ENCODE measurements at places on chromosomes 6 and 20. TPM values are rescaled to one million over a fixed set of nuclear protein-coding genes. Genes with fewer than 3 reads are reported as not detected.

The PPIL6 gene
- total RNA-seq, result 6.5 TPM

The ITPA gene
- 15.9 TPM for total RNA-seq

The TSBP1 gene
- not detected for total RNA-seq

The TRIM26 gene
- total RNA-seq, result 22.6 TPM
